Lower lobe of right lung (tissue), 2 donors: ENCODE measurements at places on chromosomes 3 and 15. TPM values are rescaled to one million over a fixed set of nuclear protein-coding genes. Genes with fewer than 3 reads are reported as not detected.

DNA sequence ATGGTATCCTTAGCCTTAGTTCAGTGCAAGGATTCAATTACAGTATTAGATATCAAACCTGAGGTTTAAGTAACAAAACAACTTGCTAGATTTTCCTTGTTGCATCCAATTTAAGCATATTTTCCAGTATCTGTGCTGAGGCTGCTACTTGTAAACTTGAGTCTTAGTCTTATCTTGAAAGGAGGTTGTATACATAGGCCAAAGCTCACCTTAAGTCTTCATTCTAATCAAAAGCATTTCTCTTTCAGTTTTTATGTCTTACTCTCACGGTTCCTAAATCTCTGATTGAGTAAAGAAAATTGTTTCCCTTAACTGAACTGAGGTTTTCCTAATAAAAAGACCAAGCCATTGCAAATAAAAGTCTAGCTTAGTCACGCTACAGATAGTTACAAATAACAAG, 52.6 kb downstream of the U2SURP start:
- H3K27ac ChIP-seq, result no peak overlapping the region
- no peak for DNase-seq
- no peaks in the 10 kb centered on the region for H3K27me3 ChIP-seq
- H3K36me3 ChIP-seq, result peaks cover 86% of the 10 kb centered on the region
- no peak overlapping the region for H3K4me3 ChIP-seq
- H3K4me1 ChIP-seq, result no peaks in the 10 kb centered on the region

- no peaks in the 10 kb centered on the region for H3K27me3 ChIP-seq
- no peak for DNase-seq
- H3K27ac ChIP-seq, result no peak overlapping the region
- H3K4me3 ChIP-seq, result no peak overlapping the region
- H3K36me3 ChIP-seq, result no peaks in the 10 kb centered on the region
- H3K4me1 ChIP-seq, result no peaks in the 10 kb centered on the region
Measured at GRCh38 chr3:117553461-117553860, 843.9 kb downstream of the TUSC7 start.

DNA sequence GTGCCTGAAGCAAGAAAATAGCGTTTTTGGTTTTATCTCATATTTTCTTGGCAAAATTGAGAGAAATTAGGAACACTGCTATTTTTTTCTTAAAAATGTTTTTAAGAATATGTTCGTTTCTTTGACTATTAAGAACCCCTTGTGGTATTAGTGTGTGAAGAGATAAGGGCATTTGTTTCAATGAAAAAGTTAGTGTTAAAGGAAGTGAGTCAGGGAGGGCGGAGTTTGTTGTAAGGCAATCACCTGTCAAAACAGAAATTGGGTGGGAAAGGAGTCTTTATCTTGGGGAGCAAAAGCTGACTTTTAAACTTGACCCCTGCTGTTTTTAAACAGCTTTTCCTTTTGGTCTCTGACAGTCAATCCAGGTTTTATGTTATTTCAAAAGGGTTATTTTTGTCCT, 4.2 kb downstream of the RAP2B start:
- H3K27me3 ChIP-seq, result no peaks in the 10 kb centered on the region
- peaks cover 33% of the 10 kb centered on the region for H3K4me1 ChIP-seq
- H3K36me3 ChIP-seq, result no peaks in the 10 kb centered on the region
- H3K4me3 ChIP-seq, result peak overlapping the region; percentile 89

FGF7 gene
- total RNA-seq, result 24.2 TPM

SLC22A14 gene
- total RNA-seq, result not detected

SLC26A6 gene
- total RNA-seq, result 20.8 TPM

NBEAL2 gene
- 97.0 TPM for total RNA-seq
